Stimulated activated CD4-positive, alpha-beta T cell treated with anti-CD3 and anti-CD28 coated beads, TNF-alpha, amount 100 ng/mL, for 1 hour (primary cell): ENCODE measurements at places on chromosomes 5 and 9.

- no peak for DNase-seq
Measured at GRCh38 chr5:102532123-102532522, 33.3 kb upstream of the SLCO6A1 start.

- no peak for DNase-seq
Measured at GRCh38 chr9:104775574-104775936, 11.6 kb downstream of the NIPSNAP3B start.

- DNase-seq = no peak
Measured at GRCh38 chr5:112473989-112474388, 54.9 kb upstream of the EPB41L4A start.

DNA sequence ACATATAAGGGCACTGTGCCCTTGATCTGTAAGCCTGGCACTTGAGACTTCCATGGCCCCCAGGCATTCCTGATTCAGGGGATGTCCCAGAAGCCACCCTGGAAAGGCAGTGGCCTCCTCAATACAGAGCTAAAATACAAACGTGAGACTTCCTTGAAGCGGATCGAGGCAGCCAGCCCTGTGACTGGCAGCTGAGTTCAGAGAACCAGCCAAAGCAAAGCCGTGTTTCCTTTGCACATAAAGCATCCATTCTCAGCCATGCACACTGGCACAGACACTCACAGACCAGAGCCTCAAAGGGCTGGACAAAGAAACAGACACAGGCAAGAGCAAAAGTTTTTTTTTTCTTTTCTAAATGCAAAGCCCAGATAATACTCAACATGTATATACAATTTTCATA is 18.8 kb upstream of the CPEB4 start:
- DNase-seq = no peak

- no peak for DNase-seq
Measured at GRCh38 chr9:124375726-124376125, 39.5 kb downstream of the PSMB7 start.

- no peak for DNase-seq
Measured at GRCh38 chr9:134454476-134454857, 128.2 kb downstream of the RXRA start.

DNA sequence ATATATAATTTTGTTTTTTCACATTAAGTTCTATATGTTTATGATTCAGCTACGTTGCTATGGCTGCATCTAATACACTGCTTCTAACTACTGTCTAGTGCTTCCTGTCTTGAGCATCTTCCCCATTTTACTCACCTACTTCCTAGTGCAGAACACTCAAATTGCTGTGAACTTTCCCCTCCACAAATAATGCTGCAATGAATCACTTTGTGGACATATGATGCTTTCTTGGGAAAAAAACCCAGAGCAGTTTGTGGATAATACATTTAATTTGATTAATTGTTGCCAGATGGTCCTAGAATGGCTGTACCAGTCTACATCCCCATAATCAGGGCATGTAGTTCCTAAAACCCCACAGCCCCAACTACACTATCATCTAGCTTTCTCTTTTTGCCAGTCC is 18.5 kb downstream of the CD180 start:
- no peak for DNase-seq

GRCh38 chr5:75340714-75341478 is 3.9 kb downstream of the HMGCR start:
- DNase-seq = no peak

GRCh38 chr5:79200573-79201183 is 35.3 kb upstream of the JMY start:
- DNase-seq = no peak

DNA sequence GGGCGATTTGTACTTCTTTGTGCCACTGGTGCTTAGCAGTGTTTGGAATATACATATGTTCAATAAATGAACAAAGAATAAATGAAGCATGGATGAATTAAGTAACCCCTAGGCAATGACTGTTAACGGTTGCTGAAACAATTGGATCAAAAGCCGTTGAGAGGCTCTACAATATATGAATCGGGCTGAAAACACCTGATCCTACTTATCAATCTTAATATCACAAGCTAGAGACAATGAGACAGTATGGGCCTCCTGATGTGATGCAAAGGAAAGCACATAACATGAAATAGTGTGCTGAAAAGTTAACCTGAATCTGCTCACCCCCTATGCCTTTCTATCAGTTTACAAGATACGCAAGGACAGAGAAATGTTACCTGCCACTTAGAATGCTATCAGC is 410.3 kb upstream of the RGMB start:
- DNase-seq = no peak

GRCh38 chr9:89179540-89179894 is 899 bp upstream of the SHC3 start:
- no peak for DNase-seq

GRCh38 chr5:164326219-164326618 is 820.8 kb downstream of the MAT2B start:
- DNase-seq = no peak

- DNase-seq = no peak
Measured at GRCh38 chr9:83454076-83454475, 84.1 kb downstream of the FRMD3 start.
